ENCODE measurements at places on chromosomes 3 and 15. TPM values are rescaled to one million over a fixed set of nuclear protein-coding genes. Genes with fewer than 3 reads are reported as not detected.

DNA sequence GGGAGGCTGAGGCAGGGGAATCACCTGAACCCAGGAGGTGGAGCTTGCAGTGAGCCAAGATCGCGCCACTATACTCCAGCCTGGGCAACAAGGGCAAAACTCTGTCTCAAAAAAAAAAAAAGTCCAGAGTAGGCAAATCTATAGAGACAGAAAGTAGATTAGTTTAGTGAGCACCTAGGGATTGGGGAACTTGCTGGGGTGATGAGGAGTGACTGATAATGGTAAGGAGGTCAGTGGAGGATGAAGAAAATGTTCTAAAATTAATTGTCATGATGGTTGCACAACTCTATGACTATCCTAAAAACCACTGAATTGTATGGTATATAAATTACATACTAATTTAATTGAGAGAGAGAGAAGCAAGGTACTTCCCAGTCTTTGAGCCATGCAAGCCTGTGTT, 27.8 kb upstream of the LYZL4 start:
- DNase-seq, result no peak

GRCh38 chr15:56320316-56320715, 44.9 kb upstream of the TEX9 start:
- DNase-seq, result no peak

DNA sequence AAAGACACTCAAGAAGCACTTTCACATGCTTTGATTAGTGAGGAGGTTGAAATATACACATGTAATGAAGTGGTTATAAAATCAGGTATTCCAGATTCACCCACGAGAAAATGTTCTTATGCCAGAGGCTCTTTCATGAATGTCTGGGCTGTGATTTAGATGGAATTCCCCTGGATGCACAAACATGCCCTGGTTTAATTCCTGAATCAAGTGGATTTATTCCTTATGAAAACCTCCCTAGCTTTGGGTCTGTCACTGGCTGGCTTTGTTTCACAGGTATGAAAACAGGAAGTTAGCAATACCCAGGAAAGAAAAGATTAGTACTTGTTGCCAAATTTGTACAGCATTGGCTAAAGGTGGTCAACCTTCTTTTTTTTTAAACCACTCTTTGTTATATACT, 1123.0 kb downstream of the ROBO1 start:
- no peak for DNase-seq

GRCh38 chr15:79168922-79169456, 78.4 kb upstream of the RASGRF1 start:
- DNase-seq, result peak; percentile 47

The CYFIP1 gene
- total RNA-seq, result 37.2 TPM

The P4HTM gene
- 25.7 TPM for total RNA-seq

The FOXB1 gene
- total RNA-seq, result not detected

The PPP1R14D gene
- not detected for total RNA-seq

All from M059J (cell line).